Stimulated activated CD4-positive, alpha-beta T cell treated with anti-CD3 and anti-CD28 coated beads, Interleukin-1b, Interleukin-23, amount 100 ng/mL, for 1 hour (primary cell): ENCODE measurements at places on chromosomes 3 and 15.

- DNase-seq: no peak
These were observed 28.6 kb downstream of the SOX14 start for GRCh38 chr3:137792626-137793271.

DNA sequence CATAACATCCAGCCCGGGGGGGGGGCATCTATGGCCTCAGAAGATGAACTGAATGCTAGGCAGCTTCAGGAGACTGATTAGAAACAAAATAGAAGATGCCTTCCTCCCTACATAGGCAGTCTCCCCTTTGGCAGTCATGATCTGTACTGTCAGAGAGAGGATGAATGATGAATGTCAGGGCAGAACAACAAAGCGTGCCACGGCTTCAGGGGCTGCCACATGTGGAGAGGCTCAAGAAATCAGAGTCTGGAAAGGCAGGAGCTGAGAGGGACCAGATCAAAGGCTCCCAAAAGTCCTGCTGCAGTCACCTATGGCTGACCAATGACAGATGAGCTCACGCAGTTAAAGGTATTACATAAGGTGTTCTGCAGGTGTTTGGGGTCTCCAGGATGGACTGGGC, 180.4 kb downstream of the UACA start:
- DNase-seq: no peak

DNA sequence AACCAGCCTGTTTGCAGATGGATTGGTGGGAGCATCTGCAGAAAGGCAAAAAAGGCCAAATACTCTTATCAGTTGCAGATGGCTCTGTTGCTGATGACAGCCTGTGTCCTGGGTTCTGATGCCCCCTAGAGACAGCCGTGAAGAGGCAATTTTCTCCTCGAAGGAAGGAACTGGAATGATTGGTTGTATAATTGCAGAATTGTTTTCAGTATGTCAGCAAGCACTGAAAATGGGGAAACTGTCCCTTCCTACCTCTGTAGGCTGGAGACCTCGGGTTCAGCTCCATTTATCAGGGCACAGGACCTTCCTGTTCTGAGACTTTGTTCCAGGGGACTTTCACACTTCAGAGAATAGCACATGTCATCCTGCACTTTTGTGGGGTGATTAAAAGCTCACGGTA, 103.0 kb downstream of the PGPEP1L start:
- no peak for DNase-seq

DNA sequence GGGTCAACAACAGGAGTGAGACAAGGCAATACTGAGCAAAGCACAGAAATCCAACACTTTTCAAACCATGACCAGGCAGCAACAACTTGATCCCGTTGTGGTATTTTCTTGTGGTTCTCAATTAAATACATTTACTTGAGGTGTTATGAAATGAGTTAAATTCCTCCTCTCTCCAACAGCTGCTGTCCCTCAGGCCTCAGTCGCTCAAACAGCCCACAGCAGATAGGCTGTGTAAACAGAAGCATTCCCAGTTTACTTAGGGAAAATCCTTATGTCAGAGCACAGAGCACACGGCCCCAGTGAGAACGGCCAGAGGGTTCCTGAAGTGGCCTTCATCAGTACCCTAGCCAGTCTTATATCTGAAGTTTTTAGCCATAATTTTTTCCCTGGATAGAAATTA, 359.9 kb downstream of the AGBL1 start:
- DNase-seq: no peak

DNA sequence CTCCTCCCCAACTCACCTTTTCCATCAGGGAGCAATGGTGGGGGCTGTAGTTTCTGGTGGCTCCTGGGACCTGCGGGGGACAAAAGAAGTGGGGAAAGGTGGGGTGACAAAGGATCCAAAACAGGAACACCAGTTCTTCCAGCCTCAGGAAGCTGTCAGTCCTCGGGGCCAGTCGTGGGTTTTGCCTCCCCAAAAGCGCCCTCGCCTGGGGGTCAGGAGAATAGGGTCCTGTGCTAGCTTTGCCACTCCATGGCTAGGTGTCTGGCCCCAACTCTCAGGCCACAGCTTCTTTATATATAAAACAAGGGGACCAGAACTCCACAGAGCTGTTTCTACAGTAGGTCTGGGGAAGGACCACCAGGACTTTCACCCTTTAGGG, 4.0 kb downstream of the CCDC9B start:
- DNase-seq: no peak

- DNase-seq: no peak
These were observed 28.1 kb downstream of the CPNE4 start for GRCh38 chr3:132006605-132007204.

DNA sequence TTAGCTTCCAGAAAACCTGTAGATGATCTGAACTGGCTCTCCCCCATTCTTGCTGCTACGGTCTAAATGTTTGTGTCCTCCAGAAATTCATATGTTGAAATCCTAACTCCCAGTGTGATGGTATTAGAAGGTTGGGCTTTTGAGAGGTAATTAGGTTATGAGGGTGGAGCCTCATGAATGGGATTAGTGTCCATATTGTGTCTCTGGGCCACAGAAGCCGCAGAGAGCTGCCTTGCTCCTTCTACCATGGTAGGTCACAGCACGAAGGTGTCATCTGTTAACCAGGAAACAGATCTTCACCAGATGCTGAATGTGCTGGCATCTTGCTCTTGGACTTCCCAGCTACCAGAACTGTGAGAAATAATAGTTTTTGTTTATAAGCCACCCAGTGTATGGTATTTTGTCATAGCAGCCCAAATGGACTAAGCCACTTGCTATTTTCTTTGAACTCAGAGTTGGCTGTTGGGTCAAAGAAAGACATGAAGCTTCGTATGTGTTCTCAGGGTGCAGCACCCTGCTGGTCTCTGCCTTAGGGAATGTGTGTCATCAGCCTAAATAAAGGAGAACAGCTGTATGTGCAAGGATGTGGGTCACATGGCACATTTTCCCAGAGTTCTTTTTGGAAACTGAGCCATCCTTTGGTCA, 317.5 kb upstream of the SLCO3A1 start:
- DNase-seq: no peak

DNA sequence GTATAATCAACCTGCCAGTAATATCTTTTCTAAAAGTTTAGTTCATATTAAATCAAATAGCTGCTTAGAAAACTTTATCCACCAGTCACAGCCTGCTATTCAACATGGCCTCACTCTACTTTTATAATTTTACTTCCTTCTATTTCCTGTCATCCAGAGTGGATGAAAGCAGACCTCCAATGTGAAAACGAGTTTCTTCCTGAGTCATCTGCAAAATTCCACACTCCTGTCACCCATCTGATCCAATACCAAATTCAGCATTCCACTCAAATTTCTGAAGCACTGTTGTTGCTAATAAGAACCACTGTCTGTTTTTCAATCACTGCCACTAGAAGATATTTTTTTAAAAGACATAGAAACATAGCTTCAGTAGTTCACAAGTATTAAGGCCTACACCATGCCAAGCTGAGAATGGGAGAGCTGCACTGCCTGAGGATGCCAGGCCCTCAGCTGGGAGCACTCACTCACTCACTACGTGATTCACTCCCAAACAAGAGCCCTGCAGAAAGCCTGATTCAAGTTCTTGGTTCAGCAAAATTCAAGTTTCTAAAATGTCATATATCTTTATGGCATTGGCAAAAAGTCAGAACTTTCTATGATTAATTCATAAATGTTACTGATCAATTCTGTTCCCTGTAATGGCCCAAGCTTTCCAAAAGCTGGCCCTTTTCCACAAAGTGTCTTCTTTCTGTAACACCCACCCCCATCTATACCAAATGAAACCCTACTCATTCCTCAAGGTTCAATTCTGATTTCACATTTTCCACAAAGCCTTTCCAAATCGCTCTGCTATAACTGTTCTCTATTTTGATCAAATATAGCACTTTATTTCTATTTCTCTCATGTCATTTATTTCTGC, 82.9 kb downstream of the FSIP1 start:
- no peak for DNase-seq

- DNase-seq: no peak
These were observed 400.8 kb upstream of the THBS1 start for GRCh38 chr15:39180030-39180429.

- no peak for DNase-seq
These were observed 1113.7 kb downstream of the OTOL1 start for GRCh38 chr3:162610261-162610660.

DNA sequence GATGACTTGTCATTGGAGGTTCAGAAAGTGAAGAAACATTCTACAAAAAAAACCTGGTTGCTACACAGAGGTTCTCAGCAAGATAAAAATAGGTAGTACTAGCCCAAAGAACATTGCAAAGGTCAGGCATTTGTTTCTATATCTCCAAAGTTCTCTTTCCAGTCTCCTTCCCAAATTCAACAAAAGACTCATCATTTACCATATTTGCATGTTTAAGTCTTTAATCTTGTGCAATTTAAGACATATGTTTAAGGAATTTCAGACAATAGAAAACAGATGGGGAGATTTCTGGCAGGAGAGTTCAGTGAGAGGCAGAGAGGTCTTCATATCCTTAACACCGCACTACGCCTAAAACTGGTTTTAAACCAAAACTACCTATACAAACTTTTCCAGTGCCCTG, 173.8 kb upstream of the THBS1 start:
- DNase-seq: no peak

GRCh38 chr15:94644433-94644832, 413.1 kb downstream of the MCTP2 start:
- DNase-seq: no peak

DNA sequence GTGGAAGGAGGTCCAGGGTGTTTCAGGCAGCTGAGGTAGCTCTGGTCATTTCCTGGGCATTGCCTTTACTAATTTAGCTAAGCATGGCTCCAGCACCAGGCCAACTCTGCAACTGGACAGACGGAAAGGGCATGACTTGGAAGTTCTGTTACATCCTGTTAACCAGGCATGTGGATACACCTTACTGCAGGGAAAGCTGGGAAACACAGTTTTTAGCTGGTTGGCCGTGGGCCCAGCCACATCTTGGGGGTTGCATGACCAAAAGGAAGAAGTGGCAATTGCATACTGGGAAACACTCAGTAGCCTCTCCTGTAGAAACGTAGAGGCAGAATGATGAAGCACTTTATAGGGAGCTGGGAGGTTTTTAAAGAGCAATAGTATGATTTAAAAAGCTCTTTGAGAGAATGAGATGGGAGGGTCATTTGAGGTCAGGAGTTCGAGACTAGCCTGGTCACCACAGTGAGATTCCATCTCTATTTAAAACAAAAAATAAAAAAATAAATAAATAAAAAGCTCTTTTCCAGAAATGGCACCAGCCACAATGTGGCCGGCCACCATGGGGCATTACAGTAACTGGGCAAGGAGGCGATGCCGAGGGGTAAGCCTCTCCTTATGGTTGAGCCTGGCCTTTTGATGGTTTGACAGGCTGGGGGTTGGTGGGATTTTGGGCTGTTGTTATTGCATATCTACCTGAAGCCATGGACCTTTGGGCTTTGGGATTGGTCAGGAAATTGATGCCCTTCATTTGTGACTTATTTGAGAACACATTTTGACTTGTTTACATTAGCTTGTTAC, 28.6 kb downstream of the TRAK1 start:
- DNase-seq: no peak

- DNase-seq: no peak
These were observed 71.1 kb upstream of the FAM3D start for GRCh38 chr3:58737644-58738043.

GRCh38 chr3:15998911-15999310, 175.6 kb upstream of the GALNT15 start:
- no peak for DNase-seq

DNA sequence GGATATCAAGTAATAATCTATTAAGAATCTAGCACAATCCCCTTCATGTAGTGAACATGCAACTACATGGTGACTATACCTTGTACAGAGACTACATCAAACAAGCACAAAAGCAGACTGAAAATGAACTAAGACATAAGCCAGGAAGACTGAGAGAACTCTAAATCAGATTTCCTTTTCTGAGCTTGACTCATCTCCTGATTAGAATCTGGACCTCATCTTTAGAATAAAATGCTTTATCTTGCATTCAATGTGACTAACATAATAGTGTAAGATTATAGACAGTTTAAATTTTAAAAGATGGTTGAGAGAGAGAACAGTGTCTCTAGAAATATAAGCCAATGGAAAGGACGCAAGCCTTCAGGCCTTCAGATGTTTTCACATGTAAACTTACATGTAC, 17.5 kb upstream of the PKM start:
- DNase-seq: no peak

DNA sequence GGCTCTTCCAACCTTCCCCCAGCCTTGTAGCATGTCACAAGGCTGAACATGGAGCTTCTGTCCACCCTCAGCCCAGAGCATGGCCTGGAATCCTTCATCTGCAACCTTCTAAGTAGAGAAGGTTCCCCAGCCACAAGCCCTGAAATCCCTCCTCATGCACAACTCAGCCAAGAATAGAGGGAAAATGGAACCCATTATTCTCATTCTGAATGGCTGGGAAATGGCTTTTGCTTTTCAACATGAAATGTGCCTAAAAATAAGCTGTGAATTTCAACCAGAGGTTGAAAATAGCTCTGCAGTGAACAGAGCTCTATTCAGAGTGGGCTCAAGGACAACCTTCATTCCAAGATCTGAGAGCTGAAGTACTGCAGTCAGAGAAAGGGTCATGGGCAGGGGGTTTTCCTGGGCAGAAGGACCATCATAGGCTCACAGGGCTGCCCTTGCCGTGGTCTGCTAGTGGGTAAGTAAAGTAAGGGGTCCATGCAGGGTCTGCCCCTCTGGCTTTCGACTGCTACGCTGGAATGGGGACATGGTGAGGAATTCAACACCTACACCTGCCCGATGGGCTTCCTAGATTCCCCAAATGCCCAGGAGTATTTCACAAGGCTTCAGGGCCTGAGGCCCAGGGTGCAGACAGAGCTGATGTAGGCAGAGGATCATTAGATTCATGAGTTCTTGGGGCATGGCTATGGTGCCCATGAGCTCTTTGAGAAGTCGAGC, 35.9 kb downstream of the POC1A start:
- no peak for DNase-seq

DNA sequence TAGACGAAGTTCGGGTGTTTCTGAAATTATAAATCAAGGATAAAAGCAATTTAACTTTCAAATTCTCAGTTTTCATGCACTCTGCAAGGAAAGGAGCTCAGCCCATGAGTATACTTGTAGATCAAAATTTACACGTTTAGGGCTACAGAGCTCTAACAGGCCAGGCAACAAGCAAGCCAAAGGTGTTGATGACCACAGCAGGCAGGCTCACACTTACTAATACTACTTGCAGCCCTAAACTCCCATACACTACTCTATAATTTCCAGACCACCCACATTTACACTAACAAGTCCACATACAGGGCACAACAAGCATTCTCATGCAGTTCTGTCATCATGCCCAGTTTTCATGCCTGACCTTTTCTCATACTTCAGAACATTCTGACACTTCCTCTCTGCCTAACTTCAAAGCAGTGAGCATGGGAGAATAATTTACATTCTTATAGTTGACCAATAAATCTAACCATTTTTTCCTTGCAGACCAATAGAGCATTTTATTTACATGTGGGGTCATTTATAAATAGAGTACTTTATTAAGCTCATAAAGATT, 124.7 kb upstream of the FRMD4B start:
- DNase-seq: no peak
